ENCODE measurements at places on chromosomes 1 and 21.

DNA sequence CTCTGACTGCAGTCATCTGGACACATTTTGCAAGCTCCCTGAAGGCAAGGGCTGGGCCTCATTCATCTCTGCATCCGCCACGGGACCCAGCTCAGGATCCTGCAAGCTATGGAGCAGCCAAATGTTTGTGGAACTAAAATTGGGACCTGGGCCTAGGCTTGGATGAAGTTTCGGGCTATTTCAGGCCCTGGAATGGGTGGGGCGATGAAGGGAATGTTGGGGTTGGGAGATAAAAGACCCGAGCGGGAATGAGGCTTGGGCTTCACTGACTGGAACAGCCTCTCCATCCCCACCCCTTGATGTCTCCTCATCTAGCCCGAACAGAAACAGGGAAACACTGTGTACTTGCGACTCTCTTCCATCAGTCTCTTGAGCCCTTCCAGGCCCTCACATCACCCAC lies 7.3 kb upstream of the AHCYL1 start:
- DNase-seq = no peak

DNA sequence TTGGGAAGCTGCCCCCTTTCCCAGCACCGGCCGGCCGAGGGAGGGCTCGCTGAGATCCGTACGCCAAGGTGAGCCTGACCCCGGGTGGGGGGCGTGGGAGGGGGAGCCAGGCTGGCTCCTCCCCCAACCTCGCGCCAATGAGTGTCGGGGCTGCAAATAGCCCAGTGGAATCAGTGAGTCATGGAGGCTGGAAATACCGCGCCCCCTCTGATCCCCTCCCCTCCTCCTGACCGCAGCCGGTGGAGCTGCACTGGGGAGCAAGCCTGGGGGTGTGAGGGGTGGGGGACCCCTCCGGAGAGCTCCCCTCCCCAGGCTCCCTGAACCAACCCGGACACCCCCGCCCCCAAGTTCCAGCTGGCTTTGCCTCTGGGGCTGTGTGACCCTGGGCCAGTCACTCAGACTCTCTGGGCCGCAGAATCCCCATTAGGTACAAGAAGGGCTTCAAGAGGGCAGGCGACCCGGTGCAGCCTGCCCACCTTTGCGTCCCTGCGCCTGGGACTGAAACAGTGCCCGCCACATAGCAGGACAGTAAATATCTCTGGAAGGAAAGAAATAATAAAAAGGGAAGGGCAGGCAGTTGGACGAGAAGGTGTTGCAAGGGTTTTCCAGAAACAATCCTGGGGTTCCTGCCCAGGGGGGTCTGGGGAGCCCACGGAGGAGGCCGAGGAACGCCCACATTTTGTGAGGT lies 4.5 kb downstream of the HSPB7 start:
- DNase-seq = no peak

- DNase-seq = no peak
Observed at GRCh38 chr1:230077436-230078213, 10.6 kb downstream of the GALNT2 start.

DNA sequence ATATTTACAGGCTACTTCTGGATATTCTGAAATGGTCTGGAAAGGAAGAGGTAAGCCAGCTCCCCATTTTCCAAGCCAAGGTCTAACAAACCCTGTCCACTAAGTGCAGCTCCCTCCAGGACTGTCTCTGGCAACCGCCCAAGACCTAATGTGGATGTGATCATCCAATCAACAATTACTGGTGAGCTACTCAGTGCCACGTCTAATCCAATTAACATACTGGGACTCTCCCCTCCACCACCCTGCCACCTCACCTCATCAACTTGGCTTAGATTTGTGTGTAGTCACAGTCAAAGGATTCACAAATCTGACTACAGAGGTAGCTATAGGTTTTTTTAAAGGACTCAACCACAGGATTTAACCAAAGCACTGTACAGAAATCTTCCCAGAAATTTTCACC lies 25.4 kb upstream of the S100A7 start:
- no peak for DNase-seq

- DNase-seq = no peak
Observed at GRCh38 chr1:163656095-163656759, 334.5 kb downstream of the NUF2 start.

DNA sequence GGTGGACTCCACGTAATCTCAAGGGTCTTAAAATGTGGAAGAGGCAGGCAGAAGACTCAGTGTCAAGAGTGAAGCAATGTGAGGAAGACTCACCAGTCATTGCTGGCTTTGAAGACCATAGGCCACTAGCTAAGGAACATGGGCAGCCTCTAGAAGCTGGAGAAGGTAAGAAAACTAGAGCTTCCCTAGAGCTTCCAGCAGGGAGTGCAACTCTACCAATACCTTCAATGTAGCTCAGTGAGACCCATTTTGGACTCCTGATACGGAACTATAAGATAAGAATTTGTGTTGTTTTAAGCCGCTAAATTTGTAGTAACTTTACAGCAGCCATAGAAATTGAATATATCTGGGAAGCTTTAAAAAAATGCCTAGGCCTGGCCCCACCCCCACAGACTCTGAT lies 18.9 kb downstream of the METTL13 start:
- no peak for DNase-seq

DNA sequence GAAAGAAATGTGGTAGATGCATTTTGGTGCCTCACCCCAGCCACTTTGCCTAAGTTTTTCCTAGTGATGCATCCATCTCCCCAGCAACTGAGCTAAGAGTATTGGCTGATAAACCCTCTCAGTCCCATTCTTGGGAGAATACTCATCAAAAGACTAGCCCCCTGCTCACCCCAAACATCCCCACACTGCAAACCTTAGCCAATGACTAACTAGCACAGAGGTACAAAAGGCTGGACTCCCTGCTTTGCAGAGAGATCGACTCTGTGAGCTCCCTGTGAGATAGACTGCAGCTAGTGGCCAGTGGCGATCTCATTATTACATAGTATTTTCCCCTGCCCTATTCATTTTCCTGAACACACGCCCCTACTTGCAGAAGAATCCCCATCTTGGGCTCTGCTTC lies 155.3 kb downstream of the HHIPL2 start:
- no peak for DNase-seq

GRCh38 chr1:36096500-36097432 lies 8.1 kb downstream of the ADPRS start:
- no peak for DNase-seq

GRCh38 chr1:109497449-109498160 lies 3.7 kb downstream of the CYB561D1 start:
- DNase-seq = no peak
